Dorsolateral prefrontal cortex (tissue), 122 donors: ENCODE measurements at places on chromosomes 5 and 9. TPM values are rescaled to one million over a fixed set of nuclear protein-coding genes. Genes with fewer than 3 reads are reported as not detected.

DNA sequence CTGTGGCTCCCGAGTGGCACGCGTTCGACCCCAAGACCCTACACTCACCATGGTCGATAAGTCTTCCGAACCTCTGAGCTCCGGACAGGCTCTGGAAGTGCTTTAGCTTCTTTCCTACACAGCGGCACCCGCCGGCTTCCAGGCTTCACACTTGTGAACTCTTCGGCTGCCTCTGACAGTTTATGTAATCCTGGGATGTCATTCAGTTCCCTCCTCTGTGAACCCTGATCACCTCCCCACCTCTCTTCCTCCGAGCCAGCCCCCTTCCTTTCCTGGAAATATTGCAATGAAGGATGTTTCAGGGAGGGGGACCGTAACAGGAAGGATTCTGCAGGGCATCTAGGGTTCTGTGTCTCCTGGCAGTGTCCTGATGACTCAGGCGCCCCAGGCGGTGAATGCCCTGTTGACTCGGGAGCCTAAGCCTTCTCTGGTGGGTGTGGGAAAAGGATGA lies at the start of gene CD14:
Gene CD14 (minus strand): TSS at position 155 of the 451 bp plus-strand sequence. CDS start 104 bp downstream, at position 51.
- no peak for DNase-seq

- no peak for DNase-seq
Observed at GRCh38 chr5:152007653-152008335, 83.1 kb upstream of the GLRA1 start.

GRCh38 chr5:160165137-160166068 lies 46.2 kb upstream of the PWWP2A start:
- DNase-seq = peak; percentile 87

- DNase-seq = no peak
Observed at GRCh38 chr9:69937360-69937759, 106.3 kb upstream of the MAMDC2 start.

GRCh38 chr5:169777159-169777558 lies 140.1 kb downstream of the DOCK2 start:
- no peak for DNase-seq

- no peak for DNase-seq
Observed at GRCh38 chr5:145924849-145925248, 11.5 kb upstream of the SH3RF2 start.

DNA sequence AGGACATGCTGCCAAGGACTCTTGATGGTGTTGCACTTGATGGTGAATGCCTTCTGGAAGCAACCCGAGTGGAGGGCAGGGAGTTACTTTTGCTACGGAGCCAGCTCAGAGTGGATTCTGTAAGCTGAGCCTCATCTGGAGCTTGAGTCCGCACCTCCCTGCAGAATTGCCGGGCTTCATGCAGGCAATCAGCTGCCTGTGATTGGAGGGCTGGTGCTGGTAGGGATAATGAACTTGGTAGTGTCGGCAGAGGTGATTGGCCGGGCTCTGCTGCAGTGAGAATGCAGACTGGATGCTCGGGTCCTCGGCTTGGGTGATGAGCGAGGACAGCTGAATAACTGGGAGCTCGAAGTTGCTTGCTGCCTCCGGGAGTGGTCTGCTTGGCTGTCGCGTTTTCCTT lies 23.1 kb downstream of the SLC25A25 start:
- peak; percentile 95 for DNase-seq

- DNase-seq = no peak
Observed at GRCh38 chr9:90019626-90020025, 414.8 kb downstream of the GADD45G start.

GRCh38 chr9:86893811-86894490 lies 53.4 kb downstream of the GAS1 start:
- no peak for DNase-seq

The RHOBTB3 gene
- total RNA-seq = 171 TPM

GRCh38 chr9:131657037-131657377 lies 82.9 kb downstream of the RAPGEF1 start:
- no peak for DNase-seq

GRCh38 chr5:111580956-111581355 lies 68.6 kb upstream of the STARD4 start:
- no peak for DNase-seq

GRCh38 chr5:79020861-79021561 lies 35.9 kb upstream of the ARSB start:
- peak; percentile 66 for DNase-seq

DNA sequence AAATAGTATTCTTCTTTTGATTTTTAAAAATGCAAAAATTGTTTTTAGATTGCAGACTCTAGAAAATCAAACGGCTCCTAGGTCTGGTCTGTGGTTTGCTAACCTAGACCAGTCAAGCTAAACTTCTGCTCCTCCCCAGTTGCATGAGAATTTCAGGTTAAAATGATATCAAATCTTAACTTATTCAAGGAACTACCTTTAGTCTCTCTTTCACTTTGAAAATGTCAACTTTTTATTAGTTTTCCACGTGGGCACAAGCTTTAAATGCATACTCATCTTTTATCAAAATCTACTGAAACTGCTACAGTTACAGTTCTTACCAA lies 8.8 kb downstream of the CAMK4 start:
- no peak for DNase-seq

DNA sequence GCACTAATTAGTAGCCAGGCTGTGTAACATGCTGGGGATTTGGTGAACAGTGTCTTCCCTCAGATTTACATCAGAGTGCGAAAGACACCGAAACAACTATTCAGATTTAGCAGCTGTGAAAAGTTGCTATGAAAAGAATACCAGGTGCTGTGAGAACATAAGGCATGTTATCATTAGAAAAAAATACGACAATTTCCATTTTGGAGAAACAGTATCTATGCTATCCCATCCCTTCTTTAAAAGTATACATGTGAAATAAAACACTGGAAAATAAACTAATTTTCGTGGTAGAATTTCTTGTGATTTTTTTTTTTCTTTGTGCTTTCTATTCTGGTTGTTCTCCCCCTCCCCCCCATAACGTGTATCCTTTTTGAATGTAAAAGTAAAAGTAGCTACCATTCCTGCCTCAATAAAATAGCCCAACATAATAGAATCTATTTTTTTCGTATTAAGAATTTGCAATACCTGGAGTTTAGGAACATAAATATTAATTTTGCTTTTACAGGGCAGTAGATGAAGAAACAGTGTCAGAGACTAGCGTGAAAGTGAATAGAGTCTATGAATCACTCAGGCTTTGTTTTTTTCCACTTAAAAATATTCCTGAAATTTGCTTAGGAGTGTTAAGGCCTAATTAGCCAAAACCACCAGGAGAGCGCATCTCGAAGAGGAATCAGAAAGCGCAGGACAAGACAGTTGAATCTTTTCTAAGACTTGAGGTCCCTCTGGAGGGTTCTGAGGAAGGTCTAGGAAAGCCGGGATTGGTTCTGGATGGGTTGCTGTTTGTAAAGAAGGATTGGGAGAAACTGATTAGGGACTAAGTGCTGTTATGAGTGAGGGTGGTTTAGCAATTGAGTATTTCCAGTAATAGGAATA lies 813 bp upstream of the SLU7 start:
- no peak for DNase-seq

GRCh38 chr5:80594810-80595209 lies 24.7 kb upstream of the ANKRD34B start:
- DNase-seq = no peak

DNA sequence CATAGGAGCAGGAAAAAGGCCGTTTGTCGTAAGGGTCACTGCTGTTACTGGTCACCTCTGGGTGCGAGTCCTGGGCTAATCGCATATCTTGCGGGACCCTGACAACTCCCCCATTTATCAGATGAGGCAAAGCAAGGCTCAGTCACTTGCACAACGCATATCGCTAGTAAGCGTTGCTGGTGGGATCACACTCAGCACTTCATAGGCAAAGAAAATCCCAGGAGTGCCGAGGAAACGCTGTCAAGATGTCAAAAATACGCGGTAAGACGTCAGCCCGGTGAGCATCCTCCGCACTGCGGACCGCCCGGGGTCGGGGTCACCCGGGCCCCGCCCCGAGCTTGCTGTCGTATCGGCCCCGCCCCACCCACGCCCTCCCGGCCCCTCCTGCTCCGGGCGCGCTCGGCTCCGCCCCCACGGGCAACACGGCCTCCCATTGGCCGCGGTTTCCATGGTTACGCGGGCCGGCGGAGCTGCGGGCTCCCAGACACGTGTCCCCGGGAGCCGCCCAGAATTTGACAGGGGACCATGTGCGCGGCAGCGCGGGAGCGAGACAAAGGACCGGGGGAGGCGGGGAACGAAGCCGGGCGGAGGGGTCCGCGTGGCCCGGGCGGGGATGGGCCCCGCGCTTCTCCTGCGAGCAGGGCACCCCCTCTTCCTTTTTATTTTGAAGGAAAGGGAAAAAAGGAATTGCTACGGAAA lies 80.2 kb upstream of the IER5L start:
- DNase-seq = peak; percentile 86

DNA sequence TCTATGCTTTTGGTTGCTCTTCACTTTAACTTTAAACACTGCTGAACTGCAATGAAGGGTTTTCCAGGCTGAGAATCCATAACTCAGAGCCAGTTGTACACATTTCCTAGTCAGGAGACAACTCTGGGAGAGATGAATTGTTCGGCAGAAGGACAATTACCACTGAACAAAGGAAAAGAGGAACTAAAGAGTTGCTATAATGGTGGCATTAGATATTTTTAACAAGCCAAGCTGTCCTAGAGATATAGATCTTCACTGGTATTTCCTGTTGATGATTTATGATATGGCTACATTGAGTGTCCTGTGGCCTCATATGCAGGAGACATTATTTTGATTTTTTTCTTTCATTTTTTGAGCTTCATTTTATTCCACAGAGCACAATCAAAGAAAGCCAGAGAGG lies 219.1 kb upstream of the PCSK5 start:
- no peak for DNase-seq

GRCh38 chr9:77128125-77128789 lies 49.1 kb upstream of the VPS13A start:
- DNase-seq = no peak

DNA sequence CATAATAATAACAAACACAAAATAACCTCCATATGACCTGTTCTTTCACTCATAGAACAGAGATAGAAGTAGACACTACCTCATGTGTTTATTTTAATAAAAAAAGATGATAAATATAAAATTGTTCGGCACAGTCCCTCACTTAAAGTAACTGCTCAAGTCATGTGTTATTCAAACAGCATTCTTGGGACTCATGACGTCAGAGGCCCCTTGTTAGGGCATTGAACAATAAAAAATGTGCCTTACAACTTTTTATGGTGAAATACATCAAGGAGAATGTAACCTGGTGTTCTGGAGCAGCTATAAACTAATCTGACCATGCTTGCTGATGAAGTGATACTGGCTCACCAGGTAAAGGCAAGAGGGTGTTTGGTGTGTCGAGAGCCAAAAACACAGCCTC lies 12.2 kb upstream of the NDFIP1 start:
- no peak for DNase-seq

GRCh38 chr9:120477534-120478001 lies 102.4 kb downstream of the CDK5RAP2 start:
- peak; percentile 61 for DNase-seq

The MYMK gene
- not detected for total RNA-seq

- no peak for DNase-seq
Observed at GRCh38 chr5:16603295-16603694, 13.5 kb downstream of the RETREG1 start.
